Chondrocyte (in vitro differentiated cells): ENCODE measurements at places on chromosomes 13 and 19.

GRCh38 chr19:40129425-40129824 lies 38.7 kb upstream of the ZNF780A start:
- no peak for DNase-seq

GRCh38 chr19:39032063-39032918 lies at the start of gene FBXO27:
Gene FBXO27 (minus strand): TSS chr19:39032549. CDS start chr19:39032227, 322 bp downstream.
- DNase-seq, result peak; percentile 87

GRCh38 chr19:42421591-42422031 lies 5.6 kb downstream of the LIPE start:
- DNase-seq, result no peak

- no peak for DNase-seq
Measured at GRCh38 chr13:110394371-110394841, 87.3 kb downstream of the COL4A2 start.

DNA sequence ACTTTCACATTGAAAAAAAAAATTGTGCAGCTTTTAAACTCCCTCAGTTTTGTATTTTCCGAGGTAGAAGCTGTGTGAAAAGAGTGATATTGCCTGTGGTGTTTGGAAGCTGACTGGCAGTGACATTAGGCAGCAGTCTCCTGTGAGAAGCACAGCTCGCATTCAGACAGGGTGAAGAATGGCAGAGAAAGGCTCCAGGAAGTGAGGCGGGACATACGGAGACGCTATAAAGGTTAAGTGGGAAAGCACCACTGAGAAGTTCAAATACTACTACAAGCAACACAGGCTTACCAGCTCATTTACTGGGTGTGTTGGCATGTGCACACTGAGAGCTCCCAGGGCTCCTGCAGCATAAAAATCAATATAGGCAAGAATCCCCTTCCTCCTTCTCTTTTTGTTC lies 88.4 kb downstream of the RXFP2 start:
- no peak for DNase-seq

DNA sequence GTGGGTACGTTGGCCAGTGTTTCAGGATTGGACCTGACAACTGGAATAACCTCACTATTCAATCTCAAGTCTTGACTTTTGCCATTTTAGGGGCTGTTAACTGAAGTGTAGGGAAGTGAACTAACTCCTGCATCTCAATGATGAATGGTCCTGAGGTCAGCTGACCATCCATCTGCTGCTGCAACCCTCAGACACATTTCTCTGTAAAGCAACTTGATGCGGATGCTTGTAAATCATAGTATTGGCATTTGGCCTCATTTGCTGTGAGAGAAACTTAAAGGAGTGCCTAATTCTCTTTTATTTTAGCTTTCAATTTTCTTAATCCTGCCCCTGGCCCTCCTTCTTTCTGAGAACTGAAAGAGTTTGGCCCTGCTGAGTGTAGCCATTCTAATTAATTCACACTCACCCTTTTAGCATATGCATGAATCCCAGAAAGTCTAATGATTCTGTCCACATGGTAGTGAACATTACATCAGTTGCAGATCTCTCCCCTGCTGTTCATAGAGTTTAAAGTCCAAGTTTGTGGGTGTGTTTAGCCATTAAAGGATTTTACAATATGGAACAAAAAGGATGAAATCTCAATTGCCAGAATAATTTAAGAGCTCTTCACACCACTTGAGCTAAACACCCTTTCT lies 1531.4 kb upstream of the SLC10A2 start:
- DNase-seq, result no peak

DNA sequence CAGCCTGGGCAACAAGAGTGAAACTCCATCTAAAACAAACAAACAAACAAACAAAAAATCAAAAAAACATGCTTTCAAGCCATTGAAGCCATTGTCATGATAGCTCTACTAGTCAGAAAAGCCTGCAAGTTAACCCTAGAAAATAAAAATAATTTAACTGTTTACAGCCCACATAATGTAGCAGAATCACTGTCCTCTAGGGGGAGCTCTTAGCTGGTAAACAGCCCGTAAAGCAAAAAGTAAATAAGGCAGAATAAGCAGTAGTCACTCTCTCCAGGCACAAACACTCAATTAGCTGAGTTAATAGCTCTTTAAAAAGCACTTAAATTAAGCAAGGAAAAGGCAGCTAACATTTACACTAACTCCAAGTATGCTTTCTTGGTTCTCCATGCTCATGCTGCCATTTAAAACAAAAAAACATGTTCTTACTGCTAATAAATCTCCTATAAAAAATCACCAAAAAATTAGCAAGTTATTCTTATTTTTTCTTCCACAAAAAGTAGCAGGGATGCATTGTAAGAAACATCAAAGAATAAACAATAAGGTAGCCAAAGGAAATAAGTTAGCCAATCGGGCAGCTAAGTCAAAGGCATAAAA lies 11.3 kb downstream of the LILRB4 start:
- DNase-seq, result no peak

DNA sequence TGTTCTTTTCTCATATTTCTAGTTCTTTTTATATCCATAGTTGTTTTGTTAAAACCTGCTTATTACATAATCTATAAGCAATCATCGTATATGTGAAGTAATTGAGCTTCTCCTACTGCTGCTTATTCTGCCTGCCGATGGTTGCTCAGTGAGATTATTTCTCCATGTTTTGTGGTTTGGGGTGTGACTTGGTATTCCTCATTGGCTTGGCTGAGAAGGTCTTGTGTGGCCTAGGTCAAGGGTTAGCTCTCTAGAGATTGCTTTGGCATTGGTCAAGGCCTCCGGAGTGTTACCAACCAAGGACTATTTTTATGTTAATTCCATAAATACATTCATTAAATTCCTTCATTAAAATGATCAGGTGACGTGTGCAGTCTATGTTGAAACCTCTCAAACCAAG lies 302.8 kb downstream of the MYO16 start:
- DNase-seq, result no peak

GRCh38 chr13:100753376-100753775 lies 78.8 kb upstream of the TMTC4 start:
- DNase-seq, result no peak

GRCh38 chr13:110557610-110558305 lies 3.8 kb downstream of the RAB20 start:
- no peak for DNase-seq

DNA sequence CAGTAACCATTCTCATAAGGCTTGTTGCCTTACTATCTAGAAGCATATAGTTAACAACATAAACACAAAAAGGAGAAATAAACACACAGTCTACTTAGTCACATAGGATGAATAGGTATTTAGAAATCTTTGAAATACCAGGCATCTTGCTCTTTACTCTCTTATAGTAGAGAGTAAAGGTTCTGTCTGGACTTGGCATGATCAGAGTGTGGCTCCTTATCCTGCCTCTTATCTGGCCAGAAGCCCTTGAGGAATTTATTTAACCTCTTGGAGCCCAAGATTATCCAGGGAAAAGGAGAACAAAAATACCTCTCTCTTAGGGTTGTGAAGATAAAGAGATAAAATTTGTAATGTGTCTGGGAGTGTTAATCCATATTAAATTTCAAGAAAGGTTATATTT lies 100.2 kb upstream of the MBNL2 start:
- DNase-seq, result no peak

DNA sequence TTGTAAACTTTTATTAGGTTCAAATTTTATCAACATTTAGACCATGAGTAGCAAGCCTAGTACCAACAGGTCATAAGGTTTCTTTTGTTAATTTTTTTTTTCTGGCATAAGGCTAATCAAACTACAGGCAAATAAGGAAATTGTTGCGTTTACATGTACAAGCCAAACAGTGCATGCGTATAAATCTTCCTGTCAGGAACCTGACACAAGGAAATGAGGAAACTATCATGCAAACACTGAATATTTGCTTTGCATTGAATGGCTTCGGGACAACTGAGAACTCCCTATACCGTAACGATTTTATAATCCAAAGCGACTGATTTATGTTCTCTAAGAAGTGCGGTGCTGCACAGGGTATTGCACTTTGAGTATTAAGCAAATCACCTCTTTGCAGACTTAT lies 133.0 kb upstream of the TRPC4 start:
- no peak for DNase-seq

GRCh38 chr13:106789911-106790310 lies 222.0 kb upstream of the ARGLU1 start:
- DNase-seq, result no peak

GRCh38 chr19:38831142-38831605 lies 420 bp downstream of the ECH1 start:
- no peak for DNase-seq

- DNase-seq, result no peak
Measured at GRCh38 chr13:50611117-50611781, 232.2 kb downstream of the DLEU7 start.

- DNase-seq, result no peak
Measured at GRCh38 chr19:58317476-58318072, 9.2 kb upstream of the ZSCAN22 start.

DNA sequence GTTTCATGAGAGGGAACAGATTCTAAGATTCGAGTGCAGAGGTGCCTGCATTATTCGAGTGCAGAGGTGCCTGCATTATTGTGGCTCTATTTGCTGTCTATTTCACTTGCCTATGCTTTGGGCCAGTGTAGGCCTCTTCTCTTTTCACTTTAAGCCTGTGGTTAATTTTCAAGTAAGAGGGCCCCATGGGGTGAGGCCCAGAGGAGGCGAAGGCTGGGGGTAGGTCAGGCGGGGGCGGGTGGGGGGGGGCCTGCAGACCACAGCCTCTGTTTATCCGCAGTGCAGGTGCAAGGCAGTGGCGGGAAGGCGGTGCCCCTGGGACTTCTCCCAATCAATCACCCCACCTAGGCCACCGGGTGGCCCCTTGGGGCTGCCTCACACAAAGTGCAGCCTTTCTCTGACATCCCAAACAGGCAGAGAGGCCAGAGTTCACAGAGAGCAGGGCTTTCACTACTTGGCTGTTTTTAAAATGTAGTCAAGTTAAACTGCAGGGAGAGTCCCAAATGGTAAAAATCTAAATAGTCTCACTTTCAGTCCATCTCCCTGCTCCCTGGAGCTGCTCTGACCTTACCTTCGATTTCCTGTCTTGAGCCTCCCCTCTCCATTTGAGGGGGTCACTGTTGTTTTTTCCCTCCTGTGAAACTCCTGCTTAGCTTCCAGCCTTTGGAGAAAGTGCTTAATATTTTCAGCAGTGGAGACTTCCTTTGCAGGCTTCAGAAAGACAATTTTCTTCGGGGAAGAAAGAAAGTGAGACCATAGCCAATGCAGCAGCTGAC lies 249.0 kb downstream of the DLEU7 start:
- DNase-seq, result no peak

DNA sequence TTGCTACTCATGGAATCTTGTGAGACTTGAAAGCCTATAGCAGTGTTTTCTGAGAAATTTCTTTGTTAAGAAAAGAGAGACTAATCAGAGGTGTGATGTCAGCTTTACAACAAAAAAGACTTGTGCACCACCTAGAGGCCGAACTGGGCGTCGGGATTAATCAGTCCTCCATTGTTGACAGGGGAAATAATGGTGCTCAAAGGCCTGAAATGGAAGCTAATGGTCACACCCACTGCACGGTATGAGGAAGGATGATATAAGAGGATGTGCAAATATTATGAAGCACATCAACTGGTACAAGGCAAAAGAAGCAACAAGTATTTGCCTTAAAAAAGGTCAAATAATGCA lies 480.2 kb upstream of the MIR17HG start:
- DNase-seq, result no peak

GRCh38 chr19:49271080-49271753 lies 53.8 kb downstream of the SLC6A16 start:
- DNase-seq, result no peak

GRCh38 chr19:14167576-14168138 lies 31.3 kb upstream of the ASF1B start:
- no peak for DNase-seq

GRCh38 chr13:21673539-21673788 lies 2.6 kb downstream of the FGF9 start:
- DNase-seq, result no peak

DNA sequence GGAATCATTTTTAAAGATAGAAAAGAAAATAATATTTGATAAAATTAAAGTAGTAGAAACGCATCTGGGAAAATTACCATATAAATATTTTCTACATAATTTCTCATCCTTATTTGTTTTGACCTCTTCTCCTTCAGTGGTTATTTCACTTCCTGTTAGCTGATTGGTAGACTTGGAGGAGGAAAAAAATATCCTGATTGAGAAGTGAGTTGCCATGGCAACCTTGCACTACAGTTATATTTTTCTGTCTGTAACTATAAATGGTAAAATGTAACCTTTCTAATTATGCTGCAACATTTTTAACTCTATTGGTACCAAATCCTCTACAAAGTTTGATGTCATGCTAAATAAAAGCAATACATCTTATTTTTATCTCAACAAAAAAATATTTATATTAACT lies 45.2 kb downstream of the SCEL start:
- no peak for DNase-seq

DNA sequence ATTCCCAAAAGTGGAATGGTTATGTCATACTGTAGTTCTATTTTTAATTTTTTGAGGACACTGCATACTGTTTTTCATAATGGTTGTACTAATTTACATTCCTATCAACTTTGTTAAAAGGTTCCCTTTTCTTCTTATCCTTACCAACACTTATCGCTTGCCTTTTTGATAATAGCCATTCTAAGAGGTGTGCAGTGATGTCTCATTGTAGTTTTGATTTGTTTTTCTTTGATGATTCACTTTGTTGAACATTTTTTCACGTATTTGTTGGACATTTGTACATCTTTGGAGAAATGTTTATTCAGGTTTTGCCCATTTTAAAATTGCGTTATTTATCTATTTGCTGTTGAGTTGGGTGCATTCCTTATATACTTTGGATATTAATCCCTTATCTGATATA lies 188.8 kb upstream of the SPRY2 start:
- DNase-seq, result no peak

- DNase-seq, result no peak
Measured at GRCh38 chr13:63024458-63024857, 1608.8 kb upstream of the PCDH20 start.

DNA sequence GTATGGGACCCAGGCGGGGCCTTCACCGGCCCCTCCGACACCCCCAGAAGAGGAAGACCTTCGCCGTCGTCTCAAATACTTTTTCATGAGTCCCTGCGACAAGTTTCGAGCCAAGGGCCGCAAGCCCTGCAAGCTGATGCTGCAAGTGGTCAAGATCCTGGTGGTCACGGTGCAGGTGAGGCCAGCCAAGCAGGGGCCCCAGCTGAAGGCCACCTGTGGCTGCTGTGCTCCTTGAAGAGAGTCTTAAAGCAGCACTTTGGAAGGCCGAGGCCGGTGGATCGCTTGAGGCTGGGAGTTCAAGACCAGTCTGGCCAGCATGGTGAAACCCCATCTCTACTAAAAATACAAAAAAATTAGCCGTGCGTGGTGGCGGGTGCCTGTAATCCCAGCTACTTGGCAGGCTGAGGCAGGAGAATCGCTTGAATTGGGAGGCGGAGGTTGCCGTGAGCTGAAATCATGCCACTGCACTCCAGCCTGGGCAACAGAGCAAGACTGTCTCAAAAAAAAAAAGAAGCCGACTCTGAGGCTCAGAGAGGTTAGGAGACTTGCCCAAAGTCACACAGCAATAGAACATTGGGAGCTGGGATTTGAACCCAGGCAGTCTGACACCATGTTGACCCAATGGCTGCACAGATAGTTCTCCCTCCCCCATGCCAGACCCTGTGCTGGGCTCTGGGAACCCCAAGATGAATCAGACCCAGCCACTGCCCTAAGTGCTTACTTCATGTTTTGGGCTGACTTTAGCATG lies 2.7 kb downstream of the MCOLN1 start:
- DNase-seq, result no peak
